ENCODE measurements at places on chromosomes 5 and 9.

- no peak for DNase-seq
Observed at GRCh38 chr9:127161081-127161624, 38.7 kb upstream of the ANGPTL2 start.

DNA sequence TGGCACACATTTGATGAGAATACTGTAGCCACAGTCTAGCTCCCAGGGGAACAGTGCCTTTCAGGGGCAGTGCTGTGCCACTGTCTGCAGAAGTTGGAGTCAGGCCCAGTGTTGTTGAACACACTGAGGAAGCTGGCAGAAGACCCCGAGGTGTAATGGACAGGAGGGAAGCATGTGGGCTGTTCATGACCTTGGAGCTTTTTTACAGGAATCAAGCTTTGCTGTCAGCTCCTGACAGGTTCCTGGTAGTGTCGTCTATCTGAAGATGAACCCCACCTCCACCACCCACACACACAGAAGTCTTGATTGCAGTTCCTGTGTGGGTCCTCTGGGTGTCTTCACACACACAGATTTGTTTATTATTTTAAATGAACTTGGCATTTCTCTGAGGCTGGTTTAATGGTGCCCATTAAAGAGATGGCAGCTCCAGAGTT is 40.3 kb upstream of the TNFAIP8 start:
- peak; percentile 67 for DNase-seq

DNA sequence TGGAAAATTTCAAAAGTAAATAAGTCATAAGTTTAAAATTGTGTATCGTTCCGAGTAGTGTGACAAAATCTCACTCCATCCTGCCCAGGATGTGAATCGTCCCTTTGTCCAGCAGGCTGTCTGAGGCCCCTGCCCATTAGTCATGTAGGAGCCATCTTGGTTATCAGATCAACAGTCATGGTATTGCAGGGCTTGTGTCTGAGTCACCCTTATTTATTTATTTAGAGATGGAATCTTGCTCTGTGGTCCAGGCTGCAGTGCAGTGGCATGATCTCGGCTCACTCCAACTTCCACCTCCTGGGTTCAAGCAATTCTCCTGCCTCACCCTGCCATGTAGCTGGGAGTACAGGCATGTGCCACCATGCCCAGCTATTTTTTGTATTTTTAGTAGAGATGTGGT is 30.2 kb downstream of the ITGA2 start:
- DNase-seq, result peak; percentile 45

GRCh38 chr5:11973469-11973868 is 69.2 kb upstream of the CTNND2 start:
- DNase-seq, result peak; percentile 33

- DNase-seq, result no peak
Observed at GRCh38 chr5:86463339-86463738, 154.4 kb upstream of the COX7C start.

GRCh38 chr9:133690081-133690561 is 48.0 kb downstream of the SARDH start:
- peak; percentile 34 for DNase-seq

- DNase-seq, result peak; percentile 21
Observed at GRCh38 chr5:31853398-31854135, 214.6 kb downstream of the PDZD2 start.

DNA sequence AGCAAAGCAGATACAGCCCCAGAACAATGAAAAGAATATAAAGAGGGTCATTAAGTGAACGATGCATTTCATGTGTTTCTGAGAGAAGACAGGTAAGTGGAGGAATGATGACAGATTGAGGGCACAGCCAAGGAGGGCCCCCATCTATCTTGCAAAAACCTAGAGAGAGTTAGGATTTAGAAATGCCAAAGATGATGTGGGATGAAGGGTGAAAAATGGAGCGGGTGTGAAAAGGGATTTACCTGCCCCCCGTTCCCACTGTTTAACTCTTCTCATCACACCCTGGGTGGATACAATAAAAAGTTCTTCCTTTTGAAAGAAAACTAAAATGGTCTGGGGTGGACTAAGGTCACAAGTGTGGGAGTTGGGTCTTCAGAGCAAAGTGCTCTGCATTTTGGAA is 18.5 kb upstream of the PPP2R2B start:
- DNase-seq, result no peak

DNA sequence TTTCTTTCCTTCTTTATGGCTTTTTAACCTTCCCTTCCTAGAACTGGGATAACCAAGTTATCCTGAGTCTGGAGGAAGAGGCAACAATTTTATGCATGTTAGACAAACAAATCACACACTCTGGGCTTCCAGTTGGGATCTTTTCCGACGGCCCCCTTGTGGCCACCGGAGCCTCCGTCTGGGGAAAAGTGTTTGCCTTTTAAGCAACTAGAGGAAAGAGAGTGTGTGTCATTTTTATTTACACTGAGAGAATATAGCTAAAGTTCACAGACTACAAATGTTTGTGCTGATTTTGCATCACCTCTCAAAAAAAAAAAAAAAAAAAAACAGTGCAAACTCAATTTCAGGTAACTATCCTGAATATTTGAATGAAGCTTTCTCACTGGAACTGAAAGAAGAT is 126.2 kb downstream of the SEMA6A start:
- DNase-seq, result no peak

DNA sequence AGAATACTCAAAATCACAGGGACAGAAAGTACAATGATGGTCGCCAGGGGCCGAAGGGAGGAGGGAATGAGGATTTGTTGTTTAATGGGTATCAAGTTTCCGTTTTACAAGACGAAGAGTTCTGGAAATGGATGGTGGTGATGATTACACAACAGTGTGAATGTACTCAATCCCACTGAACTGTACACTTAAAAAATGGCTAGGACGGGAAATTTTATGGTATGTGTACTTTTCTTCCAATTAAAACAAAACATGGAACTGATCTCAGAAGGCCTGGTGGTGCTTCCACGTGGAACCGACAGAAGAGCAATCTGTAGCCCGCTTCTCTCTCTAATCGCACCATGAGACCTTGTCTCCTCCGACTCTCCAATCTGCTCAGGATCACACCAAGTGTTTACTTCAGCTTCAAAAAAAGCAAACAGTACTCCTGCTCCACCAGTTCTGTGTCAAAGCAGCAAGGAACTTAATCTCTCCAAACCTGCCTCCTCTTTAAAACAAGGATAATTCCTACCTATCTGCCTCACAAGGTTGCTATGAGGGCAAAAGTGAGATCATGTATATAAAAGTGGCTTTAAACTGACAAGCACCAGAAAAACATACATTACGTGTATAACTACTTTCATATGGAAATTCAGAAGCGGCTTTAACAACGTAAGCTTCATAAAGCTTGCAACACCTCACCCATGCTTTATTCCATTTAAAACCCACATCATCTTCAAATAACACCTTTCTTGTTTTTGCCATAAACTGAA is 2.1 kb downstream of the ECPAS start:
- peak; percentile 35 for DNase-seq
